GM12891 (cell line): ENCODE measurements at places on chromosomes 7 and 10.

DNA sequence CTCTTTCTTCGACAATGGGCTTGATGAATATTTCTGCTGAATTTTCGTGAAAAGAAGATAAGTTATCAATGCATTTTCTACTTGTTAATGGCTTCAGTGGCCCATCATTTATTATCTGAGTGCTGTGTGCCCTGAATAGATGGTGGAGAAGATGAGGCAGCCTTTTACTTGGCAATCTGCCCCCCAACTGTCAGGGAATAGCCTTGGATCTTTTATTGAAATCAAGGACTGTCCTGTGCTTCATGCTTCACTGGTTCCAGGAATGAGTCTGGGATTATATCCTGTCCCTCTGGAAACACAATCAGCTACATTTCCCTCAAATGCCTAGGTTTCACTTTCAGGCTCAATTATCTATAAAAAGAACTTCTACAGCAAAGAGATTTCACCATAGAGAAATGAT lies 75.9 kb upstream of the NXPH1 start:
- DNase-seq, result no peak

DNA sequence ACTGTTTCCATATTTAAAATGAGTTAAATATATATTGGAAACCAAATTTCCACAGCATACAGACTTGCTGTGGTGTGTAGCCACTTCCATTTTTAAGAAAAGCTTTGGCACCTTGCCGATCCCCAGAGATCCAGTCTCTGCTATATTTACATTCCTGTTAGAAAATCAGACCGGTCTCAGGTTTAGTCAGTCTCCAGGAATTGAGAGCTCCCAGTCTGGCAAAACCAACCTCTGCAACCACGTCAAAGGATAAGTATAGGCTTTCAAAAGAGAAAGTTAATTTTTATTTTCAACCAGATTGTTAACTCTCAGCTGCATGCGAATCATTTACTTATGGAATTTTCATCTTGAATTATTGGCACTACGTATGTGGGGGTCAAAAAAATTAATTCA lies 28.2 kb downstream of the PUS7 start:
- DNase-seq, result no peak

DNA sequence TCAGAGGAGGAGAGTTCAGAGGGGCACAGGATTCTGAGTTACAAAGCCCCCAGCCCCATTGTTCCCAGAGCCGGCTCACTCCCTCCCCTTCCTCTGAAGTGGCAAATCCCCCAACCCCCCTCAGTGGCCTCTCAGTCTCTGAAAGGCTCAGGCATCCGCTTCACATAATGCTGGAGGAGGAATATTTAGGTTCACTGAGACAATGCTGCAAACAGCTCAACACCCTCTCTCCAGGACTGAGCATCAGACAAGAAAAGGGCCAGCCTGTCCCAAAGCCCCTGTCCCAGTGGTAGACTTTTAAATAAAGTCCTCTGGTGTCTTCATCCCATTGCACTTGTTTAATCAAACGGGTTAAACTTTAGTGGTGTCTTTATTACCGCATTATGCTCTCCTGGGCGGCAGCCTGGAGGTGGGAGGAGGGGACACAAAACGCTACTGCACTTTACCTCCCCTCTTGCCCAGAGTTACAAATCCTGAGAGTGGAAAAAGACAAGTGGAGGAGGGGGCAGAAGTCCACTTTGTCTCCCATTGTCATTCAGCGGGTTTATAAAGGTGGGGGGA lies 257.9 kb downstream of the FGFR2 start:
- no peak for DNase-seq

DNA sequence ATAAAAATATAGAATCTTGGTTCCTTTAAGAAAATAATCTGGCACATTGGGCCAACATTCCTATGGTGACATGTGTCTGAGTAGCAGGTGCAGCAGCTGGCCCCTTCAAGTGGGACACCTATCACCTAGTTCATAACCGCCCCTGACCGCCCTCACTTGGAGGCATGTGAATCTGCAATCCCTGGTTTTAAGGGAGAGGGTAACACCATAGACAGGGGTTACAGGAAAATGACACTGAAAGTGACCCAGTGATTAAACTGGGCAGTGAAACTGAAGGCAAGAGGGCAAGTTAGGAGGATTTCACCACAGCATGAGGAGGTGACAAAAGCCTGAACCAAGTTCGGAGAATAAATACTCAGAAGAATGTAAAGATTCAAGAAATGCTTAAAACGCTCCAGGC lies 1.1 kb downstream of the RSU1 start:
- no peak for DNase-seq

GRCh38 chr7:138478499-138478908 lies 18.4 kb downstream of the TRIM24 start:
- no peak for DNase-seq

DNA sequence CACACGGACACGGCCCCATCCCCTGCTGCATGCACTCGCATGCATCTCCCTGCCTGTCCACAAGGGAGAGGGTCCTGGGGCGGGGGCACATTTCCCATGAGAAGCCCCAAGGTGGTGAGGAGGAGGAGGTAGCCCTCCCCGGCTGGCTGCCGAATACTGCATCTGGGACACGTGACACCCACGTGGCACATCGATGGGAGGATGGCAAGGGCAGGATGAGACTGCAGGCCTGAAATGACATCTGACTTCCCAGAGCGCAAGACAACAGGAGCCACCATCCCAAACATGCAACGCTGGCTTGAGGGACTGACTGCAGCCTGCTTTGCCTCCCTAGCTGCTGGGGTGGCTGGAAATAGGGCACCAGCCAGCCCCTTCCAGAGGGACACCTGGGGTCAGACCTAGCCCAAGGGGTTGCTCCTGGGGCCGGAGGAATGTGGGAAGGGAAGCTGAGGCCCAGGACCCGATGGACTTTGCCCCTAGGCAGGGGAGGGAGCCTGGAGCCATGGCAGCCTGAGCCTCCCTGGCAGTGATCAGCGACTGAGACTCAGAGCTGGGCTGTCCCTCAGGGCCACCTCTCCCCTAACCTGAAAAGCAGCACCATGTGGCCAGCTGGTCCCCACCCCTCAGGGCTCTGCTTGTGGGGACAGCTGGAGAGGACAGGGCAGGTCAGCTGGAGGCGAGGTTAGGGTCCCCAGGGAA lies 16.1 kb downstream of the BUD23 start:
- no peak for DNase-seq
